ENCODE measurements at places on chromosomes 12 and 14.

GRCh38 chr12:53227341-53227740 is 4.7 kb downstream of the RARG start:
- DNase-seq: no peak

GRCh38 chr14:77142005-77142800 is 612 bp upstream of the ZDHHC22 start:
- DNase-seq: no peak

GRCh38 chr12:401235-402028 is at the start of gene CCDC77:
Gene CCDC77, plus strand, starts transcription at chr12:401644. Its CDS starts 7,740 bp downstream, at chr12:409384.
- peak; percentile 87 for DNase-seq

- no peak for DNase-seq
Measured at GRCh38 chr14:66993512-66993911, 195.7 kb upstream of the GARIN2 start.

DNA sequence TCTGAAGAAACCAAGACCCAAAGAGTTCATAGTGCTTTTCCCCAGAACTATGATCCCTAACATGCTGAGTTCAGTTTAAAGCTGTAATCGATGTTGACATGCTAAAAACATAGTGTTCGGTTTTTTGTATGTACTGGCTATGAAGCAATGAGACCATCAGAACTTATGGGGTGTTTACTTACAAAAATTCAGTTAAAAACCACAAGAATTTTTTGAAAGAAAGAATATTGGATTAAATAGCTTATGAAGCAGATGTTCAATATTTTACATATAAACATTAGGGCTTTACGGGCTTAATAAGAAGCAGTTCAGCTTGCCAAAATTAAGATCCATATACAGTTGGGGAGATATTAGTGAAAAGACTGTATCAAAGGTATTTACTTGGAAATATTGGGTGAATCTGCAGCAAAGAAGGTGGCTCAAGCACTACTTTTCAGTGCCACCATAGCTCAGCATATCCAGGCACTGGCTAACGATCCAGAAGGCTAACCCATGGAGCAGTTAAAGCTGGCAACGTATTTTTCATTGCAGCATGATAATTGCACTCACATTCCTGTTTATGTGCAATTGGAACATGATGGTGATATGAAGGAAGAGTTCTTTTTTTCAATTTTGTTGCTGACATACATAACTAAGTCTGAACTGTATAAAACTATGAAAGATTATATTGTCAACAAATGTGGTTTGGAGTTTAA is 125.9 kb downstream of the EFCAB11 start:
- no peak for DNase-seq

- DNase-seq: peak; percentile 22
Measured at GRCh38 chr12:68317047-68317667, 15.0 kb downstream of the MDM1 start.

GRCh38 chr14:104888489-104889374 is 23.7 kb downstream of the CEP170B start:
- DNase-seq: no peak

DNA sequence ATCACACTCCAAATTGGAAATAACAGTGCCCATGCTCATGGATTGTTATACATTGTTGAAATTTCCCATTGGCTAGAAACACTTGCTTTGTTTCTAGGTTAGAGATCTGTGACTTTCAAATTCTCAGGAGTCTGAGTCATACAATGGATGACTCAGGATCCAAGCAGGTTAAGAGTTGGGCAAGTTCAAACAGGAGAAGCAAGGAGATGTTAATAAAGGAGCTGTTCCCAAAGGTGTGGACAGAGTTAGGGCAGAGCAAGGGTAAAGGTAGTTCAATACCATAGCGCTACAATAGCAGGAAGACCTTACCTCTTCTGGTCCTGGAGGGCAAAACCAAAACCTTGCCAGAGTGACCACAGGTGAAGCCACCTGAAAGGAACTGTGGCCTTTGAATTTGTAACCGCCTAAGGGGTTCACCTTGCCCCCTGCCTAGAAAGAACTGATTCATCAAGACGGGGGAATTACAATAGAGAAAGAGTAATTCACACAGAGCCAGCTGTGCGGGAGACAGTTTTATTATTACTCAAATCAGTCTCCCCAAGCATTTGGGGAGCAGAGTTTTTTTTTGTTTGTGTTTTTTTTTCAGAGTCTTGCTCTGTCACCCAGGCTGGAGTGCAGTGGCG is 4.2 kb upstream of the AMN1 start:
- DNase-seq: no peak

DNA sequence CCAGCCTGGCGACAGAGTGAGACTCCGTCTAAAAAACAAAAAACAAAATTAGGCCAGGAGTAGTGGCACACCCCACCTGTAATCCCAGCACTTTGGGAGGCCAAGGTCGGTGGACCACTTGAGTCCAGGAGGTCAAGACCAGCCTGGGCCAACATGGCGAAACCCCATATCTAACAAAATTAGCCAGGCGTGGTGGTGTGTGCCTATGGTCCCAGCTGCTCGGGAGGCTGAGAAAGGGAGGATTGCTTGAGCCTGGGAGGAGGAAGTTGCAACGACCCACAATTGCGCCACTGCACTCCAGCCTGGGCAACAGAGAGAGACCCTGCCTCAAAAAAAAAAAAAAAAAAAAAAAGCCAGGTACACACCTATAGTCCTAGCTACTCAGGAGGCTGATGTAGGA is 37.0 kb downstream of the KDM2B start:
- DNase-seq: no peak

DNA sequence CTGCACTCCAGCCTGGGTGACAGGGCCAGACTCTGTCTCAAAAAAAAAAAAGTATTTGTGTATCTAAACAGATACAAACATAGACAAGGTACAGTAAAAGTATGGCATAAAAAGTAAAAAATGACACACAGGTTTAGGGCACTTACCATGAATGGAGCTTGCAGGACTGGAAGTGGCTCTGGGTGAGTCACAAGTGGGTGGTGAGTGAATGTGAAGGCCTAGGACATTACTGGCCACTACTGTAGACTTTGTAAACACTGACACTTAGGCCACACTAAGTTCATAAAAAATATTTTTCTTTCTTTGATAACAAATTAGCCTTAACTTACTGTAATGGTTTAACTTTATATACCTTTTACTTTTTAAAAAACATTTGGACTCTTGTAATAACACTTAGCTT is 38.0 kb upstream of the EIF5 start:
- DNase-seq: no peak

DNA sequence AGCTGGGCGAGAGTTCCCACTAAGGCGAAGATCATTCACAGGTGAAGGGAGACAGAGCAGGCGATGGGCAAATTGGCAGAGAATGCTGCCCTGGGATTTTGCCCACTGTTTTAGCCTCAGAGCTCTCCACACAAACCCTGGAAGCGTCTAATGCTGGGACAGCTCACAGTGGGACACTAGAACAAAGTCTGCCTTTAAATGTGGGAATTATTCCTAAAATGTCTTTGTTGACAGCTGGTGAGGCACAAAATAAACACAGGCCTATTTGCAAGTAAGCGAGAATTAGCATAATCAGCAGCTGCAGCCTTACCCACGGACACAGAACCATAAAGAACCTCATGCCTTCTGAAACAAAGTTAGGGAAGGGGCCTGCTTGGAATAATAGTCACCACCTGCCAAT is 824.5 kb downstream of the AACS start:
- DNase-seq: no peak

DNA sequence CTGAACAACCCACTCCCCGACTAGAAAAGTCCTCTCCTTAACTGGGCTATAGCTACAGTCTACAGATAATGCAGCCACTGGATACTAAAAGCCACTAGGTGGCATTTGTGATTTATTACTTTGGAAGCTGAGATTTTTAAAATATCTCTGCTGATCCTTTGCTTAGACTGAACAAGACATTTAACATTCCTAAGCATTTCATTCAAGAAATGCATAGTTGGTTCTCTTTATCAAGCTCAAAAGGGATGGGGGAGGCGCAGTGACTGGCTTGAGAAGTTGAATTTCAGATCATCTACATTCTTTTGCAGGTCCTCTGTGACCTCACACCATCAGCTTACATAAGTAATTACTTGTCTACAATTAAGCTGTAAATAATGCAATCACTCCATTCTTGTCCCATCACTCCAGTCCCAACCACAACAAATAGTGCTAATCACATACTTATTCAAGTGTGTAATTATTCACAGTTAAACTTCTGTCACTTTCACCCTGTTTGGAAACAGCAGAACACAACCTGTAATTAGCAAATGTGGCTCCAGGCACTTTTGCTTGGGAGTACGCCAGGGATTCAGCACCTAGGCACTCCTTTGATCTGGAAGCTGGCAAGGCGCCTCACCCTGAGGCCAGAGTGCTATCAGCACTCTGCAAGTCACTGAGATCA is 203.6 kb downstream of the NOVA1 start:
- DNase-seq: no peak

- peak; percentile 30 for DNase-seq
Measured at GRCh38 chr12:118055144-118055557, 5.8 kb downstream of the WSB2 start.

- DNase-seq: no peak
Measured at GRCh38 chr12:12686472-12686871, 9.5 kb downstream of the GPR19 start.

DNA sequence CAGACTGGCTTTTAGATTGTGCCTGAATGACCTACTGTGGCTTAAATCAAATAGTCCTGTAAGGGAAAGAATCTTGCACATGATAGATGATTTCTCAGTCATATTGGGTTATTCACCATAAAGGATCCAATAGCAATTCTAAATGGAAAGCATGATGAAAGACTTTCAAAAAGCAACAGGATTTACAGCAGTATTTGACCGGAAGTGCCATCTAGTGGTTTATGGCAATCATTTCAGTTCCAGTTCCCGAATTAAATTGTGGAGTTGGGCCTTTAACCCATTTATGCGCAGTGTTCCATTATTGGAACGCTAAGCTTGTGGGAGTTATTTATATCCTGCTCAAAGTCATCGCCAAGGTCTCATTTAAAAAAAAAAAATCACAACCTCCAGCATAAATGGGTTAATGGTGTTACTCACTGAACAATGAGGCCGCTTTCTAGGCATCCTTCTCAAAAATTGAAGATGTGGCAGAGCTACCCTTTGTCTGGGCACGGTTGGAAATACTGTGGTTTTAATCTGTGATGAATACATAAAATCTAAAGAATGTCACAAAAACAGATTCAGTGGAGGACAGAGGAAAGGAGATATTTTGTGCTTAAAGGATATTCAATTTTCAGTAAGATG is 60.8 kb upstream of the REP15 start:
- DNase-seq: no peak

DNA sequence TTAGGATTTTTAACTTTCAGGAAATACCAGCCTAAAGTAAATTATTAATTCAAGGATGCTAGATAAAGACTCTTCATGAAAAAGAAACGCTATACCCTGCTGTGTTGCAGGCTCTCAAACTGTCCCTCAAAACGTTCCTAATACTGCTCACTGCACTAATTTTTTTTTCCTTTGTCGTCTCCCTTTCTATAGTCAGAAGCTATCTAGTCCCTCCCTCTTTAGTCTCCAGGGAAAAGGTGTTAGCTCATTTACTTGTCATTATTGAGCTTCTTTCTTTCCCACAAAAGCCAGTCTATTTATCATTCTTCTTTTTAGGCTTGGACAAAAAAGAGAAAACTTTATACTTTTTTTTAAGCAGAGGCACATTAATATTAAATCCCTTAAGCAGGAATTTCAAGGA is 30.3 kb upstream of the INSM2 start:
- no peak for DNase-seq

- peak; percentile 83 for DNase-seq
Measured at GRCh38 chr14:92473261-92473968, 40.2 kb upstream of the RIN3 start.

DNA sequence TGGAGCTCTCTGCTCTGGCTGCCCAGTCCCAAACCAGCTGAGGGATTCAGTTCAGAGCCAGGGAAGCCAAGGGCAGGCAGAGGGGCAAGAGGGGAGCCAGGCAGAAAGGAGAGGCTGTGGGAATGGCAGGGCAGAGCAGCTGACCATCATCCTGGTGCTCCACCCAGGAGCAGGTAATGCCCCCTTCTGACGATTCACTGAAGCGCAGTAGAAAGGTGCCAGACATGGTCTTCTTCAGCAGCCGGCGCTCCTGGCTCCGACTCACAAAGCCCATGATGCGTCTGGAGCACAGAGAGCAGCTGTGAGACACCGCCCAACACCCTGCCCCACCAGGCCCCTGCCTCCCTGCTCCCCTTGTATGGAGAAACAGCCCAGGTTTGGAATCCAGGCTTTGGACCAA is 8.0 kb downstream of the IL23A start:
- DNase-seq: no peak

- no peak for DNase-seq
Measured at GRCh38 chr14:89187501-89187900, 229.5 kb downstream of the FOXN3 start.

DNA sequence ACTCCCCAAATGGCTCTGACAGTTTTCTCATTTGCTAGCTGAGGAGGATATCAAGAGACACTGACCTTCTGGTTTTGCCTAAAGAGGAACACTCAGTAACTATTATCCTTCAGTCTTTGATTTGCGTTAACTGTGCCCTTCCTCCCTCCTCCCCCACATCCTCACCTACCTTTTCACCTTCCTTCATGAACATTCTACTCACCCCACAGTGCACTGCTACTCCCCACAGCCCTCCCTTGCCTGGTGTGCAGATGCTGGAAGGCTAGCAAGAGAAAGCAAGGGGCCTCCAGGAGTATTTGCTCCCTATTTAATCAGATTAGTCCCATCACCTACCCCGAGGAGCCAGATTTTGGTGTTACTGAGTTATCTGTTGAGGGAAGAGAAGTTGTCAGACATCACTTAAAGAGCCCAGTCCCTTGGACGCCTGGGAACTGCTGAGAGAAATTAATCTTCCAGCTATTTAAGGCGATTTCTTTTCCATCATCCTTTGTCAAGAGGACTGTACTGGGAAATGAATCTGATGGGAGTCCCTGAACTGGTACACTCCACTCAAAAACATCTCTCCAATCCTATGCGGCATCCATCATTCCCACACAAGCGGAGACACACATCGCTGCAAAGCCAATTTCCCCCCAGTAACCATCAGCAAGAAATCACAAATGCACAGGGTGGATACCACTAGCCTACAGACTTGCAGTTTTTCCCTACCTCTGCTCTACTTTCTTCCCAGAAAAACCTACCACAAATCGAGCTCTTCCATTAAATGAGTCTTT is 11.5 kb downstream of the PSMB5 start:
- DNase-seq: no peak

DNA sequence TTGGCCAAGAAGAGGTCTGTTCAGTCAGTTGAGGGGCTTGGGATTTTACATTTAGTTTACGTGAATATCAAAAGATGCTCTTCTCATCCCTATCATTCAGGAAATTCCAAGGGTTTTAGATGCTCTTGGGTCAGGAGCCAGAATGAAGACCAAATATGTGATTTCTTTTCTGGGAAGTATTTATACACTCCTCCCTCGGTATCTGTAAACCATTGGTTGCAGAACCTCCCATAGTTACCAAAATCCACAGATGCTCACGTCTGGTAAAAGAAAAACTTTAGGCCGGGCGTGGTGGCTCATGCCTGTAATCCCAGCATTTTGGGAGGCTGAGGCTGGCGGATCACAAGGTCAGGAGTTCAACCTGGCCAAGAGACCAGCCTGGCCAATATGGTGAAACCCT is 75.9 kb downstream of the TNFAIP2 start:
- DNase-seq: peak; percentile 47

- DNase-seq: no peak
Measured at GRCh38 chr12:4120316-4120917, 153.1 kb upstream of the CCND2 start.
